ENCODE measurements at places on chromosomes 4 and X.

- DNase-seq = no peak
Observed at GRCh38 chr4:98601708-98602107, 56.7 kb downstream of the TSPAN5 start.

- DNase-seq = no peak
Observed at GRCh38 chr4:39179681-39180080, 2.6 kb upstream of the WDR19 start.

GRCh38 chrX:135984791-135985156 is 461 bp upstream of the SLC9A6 start:
- no peak for DNase-seq

- no peak for DNase-seq
Observed at GRCh38 chr4:23819041-23819511, 70.8 kb downstream of the PPARGC1A start.

GRCh38 chr4:40600850-40601249 is 28.8 kb downstream of the RBM47 start:
- DNase-seq = no peak
